Fibroblast of skin of right biceps (primary cell): ENCODE measurements at places on chromosomes 7 and 10.

- DNase-seq: peak; percentile 31
Measured at GRCh38 chr10:79348640-79348988, 1.3 kb downstream of the PPIF start.

GRCh38 chr7:38452681-38453108 lies 178.5 kb downstream of the AMPH start:
- peak; percentile 68 for DNase-seq

DNA sequence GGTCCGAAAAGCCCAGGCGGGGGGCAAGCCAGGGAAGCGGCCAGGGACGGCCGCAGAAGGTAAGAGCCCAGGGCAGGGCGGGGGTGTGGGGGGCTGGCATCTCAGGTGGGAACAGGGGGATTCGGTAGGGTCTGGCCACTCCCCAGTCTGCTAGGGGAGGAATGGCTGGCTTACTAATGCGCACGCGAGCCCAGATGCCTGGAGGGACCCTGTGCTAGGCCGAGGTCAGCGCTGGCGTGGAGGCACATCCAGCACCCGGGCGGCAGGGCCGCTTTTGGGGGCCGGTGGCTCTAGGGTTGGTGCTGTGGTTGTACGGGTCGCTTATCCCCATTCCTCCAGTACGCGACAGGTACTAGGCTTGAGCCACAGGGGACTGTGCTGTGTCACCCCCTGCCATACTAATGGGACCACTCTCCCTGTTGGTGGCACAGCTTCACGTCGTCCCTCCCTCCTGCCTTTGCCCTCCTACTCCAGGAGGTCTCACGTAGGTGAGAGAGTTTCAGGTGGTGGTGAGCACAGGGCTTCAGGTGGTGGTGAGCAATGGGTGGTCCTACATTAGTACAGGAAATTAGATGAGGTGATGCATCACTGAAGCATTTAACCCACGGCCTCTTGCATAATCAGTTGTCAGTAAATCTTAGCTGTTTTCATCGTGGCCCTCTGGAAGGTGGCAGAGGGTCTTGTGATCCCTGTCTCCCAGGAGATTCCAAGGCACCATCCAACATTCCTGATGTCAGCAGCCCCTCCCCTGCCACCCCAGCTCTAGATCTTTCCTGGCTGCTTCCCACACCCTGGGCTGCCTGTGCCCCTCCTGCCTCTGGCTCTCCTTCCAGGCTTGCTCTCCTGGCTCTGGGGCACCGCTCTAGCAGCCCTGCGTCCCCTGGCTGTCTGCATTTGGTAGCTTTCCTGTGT lies 971 bp downstream of the AEBP1 start:
- peak; percentile 81 for DNase-seq

DNA sequence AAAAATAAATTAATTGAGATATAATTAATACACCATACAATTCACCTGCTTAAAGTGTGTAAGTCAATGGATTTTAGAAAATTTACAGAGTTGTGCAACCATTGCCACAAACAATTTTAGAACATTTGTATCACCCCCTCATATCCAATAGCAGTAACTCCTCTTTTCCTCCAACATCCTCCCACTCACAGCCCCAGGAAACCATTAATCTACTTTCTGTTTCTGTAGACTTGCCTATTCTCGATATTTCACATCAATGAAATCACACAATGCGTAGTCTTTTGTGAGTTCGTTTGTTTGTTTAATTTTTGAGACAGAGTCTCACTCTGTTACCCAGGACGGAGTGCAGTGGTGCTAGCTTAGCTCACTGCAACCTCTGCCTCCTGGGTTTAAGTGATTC lies 13.7 kb upstream of the HERC4 start:
- no peak for DNase-seq

DNA sequence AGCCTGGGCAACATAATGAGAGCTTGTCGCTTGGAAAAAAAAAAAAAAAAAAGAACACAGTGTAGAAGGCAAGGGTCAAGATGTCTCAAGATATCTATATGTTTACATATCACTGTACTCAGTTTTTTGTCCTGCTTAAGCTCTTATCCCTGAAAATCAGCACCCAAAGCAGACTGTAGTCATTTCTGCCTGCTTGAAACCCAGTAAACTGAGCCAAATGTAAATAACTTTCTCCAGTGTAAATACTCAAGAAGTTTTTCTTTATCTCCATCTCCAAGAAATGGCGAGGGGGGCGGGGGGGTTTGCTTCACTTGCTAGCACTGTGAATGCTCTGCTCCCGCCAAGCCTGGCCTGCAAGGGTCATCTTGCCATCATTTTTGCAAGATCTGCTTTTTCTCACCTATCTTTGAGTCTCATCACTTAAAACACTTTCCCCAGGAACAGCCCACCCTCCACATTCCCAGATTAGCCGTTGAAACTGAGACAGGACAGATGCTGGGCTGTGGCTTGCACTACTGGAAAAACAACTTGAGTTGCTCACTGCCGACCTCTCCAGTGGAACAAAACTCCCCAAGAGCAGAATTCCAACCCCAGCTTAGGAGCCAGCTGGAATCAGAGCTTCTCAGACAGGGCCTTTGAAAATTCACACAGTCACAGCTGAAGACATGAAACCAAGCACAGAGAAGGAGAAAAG lies 54.6 kb downstream of the AFAP1L2 start:
- DNase-seq: no peak

DNA sequence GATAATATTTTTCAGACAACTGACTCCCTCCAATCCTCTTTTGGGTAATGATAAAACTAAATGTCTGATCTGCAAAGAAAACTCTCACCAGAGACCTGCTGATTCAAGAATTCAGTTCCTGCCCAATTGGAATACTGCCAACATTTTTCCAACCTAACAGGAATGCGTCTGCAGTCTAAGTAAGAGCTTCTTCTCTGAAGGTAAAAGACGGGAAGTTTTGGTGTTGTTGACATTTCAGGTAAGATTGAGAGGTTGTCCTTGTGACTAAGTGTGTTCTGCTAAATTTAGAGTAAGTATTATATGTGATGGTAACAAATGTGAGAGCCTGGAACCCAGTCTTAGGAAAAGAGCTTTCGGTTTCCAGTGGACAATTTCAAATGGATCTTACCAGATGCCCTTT lies 17.6 kb downstream of the IFIT5 start:
- DNase-seq: peak; percentile 78

DNA sequence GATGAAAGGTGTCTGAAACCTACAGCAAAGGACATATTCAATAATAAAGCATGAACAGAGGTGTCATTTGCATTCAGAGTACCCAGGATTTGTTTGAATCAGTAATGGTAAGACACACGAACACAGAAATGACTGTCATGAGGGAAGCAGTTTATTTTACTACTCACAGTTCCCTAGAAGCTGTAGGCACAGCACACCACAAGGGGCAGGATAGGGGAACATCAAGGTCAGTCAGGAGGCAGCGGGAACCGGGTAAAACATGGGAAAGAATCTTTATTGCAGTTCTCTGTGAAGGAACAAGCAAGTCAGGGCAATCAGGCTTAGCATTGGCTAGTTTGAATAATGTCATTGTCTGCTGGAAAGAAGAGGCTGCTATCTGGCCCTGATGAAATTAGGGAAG lies 70.2 kb upstream of the PDSS1 start:
- peak; percentile 2 for DNase-seq

GRCh38 chr10:95288303-95288702 lies 2.5 kb downstream of the PDLIM1 start:
- no peak for DNase-seq

DNA sequence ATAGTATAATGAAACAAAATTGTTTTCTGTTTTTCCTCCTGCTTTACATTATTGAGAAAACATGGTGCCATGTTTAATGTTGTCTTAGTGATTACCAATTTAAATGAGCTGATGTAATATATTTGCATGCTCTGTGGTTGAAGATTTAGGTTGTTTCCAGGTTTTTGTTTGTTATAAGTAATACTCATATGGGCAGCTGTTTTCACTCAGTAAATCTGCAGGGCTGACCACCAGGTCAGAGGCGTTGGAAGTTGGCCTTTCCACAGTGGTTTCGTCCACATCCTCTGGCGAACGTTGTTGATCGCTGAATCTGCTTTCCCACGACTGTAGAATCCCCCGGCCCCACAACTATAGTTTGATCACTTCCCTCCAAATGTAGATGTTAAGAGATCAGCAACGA lies 21.6 kb upstream of the PURB start:
- no peak for DNase-seq

GRCh38 chr7:70635633-70636032 lies 496.3 kb upstream of the GALNT17 start:
- no peak for DNase-seq

- DNase-seq: no peak
Measured at GRCh38 chr7:131183072-131183471, 144.6 kb upstream of the MKLN1 start.

GRCh38 chr10:51001587-51001986 lies 72.7 kb upstream of the PRKG1 start:
- no peak for DNase-seq

DNA sequence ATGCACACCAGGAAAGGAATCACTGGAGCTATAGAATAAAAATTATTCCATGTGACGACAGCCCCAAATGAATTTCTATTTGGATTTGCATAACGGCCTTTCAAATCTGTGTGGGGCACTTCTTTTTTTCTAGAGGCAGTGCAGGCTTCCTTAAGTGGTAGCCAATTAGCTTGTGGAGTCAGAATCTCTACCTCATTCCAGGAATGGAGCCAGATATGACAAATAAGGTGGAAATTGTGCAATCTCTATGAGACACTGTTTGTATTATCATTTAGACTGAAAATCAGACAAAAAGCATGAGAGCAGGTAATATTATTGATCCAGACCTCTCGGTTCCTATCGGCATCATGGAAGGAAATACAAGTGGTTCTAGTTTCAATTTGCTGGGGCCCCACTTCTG lies 78.7 kb downstream of the BEND7 start:
- DNase-seq: peak; percentile 68

GRCh38 chr10:34045571-34046190 lies 711.2 kb upstream of the NRP1 start:
- DNase-seq: peak; percentile 77

GRCh38 chr7:117707080-117707479 lies 166.2 kb downstream of the CTTNBP2 start:
- no peak for DNase-seq

GRCh38 chr7:27520815-27521790 lies 141.6 kb downstream of the HIBADH start:
- peak; percentile 61 for DNase-seq

GRCh38 chr7:13904689-13905088 lies 84.8 kb downstream of the ETV1 start:
- peak; percentile 94 for DNase-seq

DNA sequence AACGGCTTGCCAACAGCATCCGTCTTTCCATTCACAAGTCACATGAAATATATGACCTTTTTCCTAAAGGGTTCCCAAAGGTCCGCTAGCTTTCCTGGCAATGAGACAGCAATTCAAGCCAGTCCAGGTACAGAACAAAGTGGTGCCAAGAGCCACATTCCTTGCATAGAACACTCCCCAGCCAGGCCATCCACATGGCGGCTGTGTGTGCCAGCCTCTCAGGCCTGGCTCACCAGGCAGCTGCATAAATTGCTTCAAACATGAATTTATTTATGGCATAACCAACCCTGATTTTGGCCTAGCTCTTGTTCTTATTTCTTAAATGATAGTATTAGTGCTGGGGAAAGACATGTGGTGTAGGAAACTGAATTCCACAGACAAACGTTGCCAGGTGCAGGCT lies 63.7 kb upstream of the CREB5 start:
- no peak for DNase-seq

- DNase-seq: no peak
Measured at GRCh38 chr7:55155351-55156117, 136.7 kb downstream of the EGFR start.

- DNase-seq: peak; percentile 57
Measured at GRCh38 chr7:34991938-34992840, 45.1 kb downstream of the DPY19L1 start.

DNA sequence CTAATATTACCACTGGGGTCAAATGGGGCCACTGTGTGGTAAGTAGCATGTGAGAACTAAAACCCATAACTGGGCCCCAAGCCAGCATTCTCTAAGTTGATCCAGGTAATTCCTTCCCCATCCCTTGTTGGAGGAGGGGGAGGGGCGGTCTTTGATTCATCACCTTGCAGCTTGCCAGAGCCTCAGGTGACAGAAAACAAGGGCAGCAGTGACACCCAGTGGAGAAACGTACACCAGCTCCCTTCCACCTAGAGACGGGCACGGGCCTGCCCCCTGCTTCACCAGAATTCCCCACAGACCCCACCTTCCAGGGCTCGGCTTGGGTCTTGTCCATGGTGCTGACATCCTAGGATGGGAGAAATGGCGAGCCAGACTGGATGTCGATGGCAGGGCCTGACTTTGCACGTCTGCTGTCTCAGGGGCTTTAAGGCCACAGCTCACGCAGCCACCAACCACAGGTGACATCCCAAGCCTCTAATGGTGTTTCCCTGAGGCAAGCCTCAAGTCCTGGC lies 102.0 kb downstream of the STRA8 start:
- peak; percentile 35 for DNase-seq

- peak; percentile 18 for DNase-seq
Measured at GRCh38 chr7:98192781-98193457, 18.3 kb upstream of the BHLHA15 start.

DNA sequence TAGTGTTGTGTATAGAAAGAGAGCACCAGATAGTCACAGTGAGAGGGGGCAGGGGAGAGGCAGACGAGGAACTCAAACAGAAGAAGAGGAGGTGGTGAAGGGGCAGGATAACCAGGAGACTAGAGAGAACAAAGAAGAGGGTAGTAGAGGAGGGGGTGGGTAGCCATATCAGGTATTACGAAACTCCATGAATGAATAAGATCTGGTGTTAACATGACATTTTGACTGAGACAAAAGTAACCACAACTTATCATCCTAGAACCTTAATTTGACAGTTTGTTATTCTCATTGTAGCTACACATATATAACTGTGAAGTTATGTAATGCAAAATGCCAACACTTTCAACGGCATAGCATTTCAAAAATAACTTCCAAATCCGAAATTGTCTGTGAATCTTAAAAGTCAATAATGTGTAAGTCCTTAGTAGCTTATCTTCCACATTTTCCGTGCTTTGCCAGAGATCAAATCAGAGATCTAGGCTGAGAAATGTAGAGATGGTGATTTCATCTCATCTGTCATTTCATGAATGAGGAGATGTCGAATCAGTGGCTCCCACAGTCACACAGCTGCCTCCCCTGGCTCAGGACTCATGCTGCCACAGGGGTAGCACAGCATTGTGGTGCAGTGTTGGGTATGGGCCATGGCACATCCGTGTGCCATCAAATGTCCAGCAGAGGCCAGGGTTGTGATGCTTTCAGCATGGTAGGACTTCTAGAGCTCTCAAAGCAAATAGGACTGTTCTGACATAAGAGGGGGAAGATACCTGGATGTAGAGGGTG lies 202.1 kb downstream of the HECW1 start:
- DNase-seq: no peak

DNA sequence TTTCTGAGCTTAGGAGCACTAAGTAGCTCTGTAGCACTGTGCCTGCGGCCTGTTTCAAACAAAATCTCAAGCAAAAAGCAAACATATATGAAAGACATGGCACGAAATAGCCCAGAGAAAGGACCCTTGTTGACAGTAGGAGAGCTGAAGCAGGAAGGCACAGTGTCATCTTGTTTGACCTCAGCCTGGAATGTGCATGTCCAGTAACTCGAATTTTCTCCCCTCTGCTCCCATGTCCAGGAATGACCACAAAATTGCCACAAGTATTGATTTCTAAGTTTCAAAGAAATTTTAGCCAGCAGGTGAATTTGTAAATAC lies 301.0 kb downstream of the CCDC3 start:
- no peak for DNase-seq

GRCh38 chr10:6038071-6038631 lies 24.0 kb downstream of the IL2RA start:
- DNase-seq: no peak

- DNase-seq: no peak
Measured at GRCh38 chr7:14219125-14219524, 229.7 kb upstream of the ETV1 start.
